Stimulated activated CD8-positive, alpha-beta memory T cell treated with anti-CD3 and anti-CD28 coated beads, Interleukin-15, amount 100 ng/mL, for 4 hours (primary cell): ENCODE measurements at places on chromosomes 6 and 20.

- no peak for DNase-seq
Measured at GRCh38 chr6:37980222-37980595, 160.7 kb downstream of the ZFAND3 start.

- no peak for DNase-seq
Measured at GRCh38 chr20:2330090-2330695, 34.4 kb downstream of the TGM3 start.

DNA sequence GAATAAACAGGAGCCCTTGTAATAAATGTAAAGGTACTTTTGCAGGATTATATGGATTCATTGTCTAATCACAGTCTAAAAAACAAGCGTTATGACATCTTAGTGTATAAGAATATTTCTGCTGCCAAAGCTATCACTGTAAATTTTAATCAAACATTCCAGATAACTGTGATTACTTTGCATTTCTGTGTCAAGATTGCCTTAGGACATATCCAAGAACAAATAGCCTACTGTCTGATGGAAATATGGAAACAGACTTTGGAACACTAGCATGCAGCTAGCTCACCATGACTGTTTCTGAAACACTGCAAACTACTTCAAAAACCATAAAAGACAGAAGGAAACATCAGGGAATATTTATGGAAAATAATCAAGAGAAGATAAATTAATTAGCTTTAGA lies 248.7 kb upstream of the ASCC3 start:
- no peak for DNase-seq

- DNase-seq = no peak
Measured at GRCh38 chr20:47164140-47164539, 192.4 kb downstream of the ZMYND8 start.
